Upper lobe of left lung (tissue), 6 donors: ENCODE measurements at places on chromosomes 7 and 10. TPM values are rescaled to one million over a fixed set of nuclear protein-coding genes. Genes with fewer than 3 reads are reported as not detected.

GRCh38 chr10:131689016-131689415 is 211.8 kb upstream of the PPP2R2D start:
- no peaks in the 10 kb centered on the region for H3K36me3 ChIP-seq
- H3K4me3 ChIP-seq, result no peak overlapping the region
- H3K27me3 ChIP-seq, result no peaks in the 10 kb centered on the region
- no peak overlapping the region for H3K27ac ChIP-seq
- DNase-seq, result no peak

The USP54 gene
- 104 TPM for total RNA-seq

- no peak overlapping the region for H3K27ac ChIP-seq
- no peaks in the 10 kb centered on the region for H3K4me1 ChIP-seq
- H3K36me3 ChIP-seq, result no peaks in the 10 kb centered on the region
- H3K27me3 ChIP-seq, result no peaks in the 10 kb centered on the region
- DNase-seq, result no peak
Observed at GRCh38 chr10:7272008-7272407, 138.8 kb downstream of the SFMBT2 start.

The PRDX3 gene
- 30.4 TPM for total RNA-seq

The PARG gene
- total RNA-seq, result 25.8 TPM

The GBX1 gene
- not detected for total RNA-seq
